ENCODE measurements at places on chromosomes 6 and 20.

- no peak for DNase-seq
Observed at GRCh38 chr6:158531566-158531965, 28.3 kb upstream of the TMEM181 start.

- no peak for DNase-seq
Observed at GRCh38 chr6:104623052-104623690, 236.5 kb downstream of the HACE1 start.

DNA sequence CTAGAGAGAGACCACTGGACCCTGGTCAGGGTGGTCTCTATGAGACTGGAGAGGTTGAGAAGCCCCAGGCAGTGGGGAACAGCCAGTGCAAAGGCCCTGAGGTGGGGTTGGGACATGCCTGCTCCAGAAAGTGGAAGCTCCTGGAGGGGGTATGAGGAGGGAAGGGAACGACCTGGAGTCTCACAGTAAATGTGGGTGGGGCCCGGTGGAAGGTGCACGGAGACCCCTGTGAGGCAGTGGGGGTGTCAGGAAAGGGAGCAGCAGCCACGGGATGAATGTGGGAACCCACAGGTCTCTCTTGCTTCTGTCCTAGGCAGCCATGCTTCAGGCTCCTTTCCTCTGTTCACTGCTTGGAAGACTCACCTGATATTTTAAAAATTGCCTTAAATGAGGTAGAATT lies 1.3 kb upstream of the CST1 start:
- no peak for DNase-seq

DNA sequence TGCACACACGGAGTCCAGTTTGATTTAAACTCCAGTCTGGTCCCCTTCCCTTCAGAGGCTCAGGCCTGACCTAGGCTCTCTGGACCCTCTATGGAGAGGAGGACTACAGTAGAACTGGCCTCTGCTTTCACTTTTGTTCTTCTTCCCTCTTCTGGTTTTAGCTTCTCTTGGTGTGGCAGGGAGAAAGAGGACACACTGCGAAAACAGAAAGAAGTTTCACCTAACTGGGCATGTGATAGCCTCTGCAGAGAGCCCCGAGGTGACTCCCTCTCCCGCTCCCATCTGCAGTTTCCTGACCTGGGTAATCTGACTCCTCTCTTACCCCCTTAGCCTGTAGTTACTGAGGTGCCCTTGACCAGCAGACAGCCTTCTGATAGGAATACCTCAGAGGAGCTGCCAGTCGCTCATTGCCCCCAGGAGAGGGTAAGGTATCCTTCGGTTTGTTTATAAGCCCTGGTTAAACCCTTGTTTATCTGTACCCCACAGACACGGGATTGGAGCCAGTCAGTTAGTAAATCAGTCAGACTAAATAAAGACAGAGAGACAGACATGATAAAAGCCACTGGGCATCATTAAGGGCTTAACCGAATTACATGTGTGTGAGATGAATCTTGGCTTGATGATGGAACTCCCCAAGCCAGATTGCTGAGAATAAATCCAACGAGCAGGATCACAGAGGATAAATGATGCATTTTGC lies 12.0 kb upstream of the DTNBP1 start:
- DNase-seq = no peak

DNA sequence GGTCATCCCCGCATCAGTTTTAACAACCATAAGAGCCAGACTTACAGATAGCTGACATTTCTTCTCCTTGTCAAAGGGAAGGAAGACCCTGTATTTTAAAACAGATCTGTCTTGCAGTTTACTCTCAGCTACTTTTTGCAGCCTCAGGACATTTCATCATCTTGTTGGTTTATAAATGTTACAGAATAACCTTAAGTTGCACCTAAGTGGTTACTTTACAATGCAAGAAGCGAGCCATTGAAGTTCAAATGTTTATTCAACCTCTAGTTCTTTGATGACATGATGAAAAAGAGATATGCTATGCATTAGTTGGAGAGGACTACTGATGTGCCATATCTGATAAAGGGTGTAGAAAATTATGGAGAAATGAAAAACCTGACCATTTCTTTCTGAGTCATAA lies 187.9 kb upstream of the COL21A1 start:
- no peak for DNase-seq

DNA sequence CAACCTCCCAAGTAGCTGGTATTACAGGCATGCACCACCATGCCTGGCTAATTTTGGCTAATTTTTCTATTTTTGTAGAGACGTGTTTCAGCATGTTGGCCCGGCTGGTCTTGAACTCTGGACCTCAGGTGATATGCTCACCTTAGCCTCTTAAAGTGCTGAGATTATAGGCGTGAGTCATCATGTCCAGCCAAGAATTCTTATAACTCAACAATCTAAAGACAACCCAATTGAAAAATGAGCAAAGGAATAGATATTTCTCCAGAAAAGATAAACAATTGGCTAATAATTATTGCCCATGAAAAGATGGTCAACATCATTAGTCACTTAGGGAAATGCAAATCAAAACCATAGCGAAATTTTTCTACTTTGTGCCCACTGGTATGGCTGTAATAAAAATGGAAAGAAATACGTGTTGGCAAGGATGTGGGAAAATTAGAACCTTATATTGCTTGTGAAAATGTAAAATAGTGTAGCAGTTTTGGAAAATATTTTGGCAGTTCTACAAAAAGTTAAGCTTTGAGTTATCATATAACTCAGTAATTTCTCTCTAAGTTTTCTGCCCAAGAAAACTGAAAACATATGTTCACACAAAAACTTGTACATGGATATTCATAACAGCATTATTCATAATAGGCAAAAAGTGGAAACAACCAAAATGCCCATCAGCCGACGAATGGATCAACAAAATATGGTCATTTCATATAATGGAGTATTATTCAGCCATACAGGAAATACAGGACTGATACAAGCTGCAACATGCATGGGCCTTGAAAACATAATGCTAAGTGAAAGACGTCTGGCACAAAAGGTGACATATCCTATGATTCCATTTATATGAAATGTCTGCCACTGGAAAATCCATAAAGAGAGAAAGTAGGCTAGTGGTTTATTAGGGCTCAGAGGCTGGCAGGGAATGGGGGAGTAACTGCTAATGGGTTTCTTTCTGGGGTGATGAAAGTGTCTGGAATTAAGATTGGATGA lies 87.8 kb downstream of the UTRN start:
- DNase-seq = no peak

DNA sequence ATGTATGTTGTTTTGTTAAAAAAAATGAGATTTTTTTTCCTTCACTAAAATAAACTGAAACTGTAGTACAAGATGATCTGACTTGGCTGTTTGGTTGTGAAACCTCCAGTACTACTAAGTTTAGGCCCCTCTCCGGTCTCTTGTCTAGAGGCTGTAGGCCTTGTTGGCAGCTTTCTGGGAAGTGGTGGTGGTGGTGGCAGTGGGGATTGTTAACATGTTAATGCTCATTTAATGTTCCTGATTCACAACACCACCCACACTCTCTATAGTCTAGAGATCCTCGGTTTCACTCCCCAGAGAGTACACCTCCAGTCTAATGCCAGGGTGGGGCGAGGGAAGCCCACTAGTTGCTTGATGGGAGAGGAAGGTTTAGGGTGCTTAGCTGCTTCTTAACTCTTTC lies 24.1 kb downstream of the STK4 start:
- no peak for DNase-seq

GRCh38 chr6:25553502-25553901 lies 98.5 kb upstream of the SCGN start:
- no peak for DNase-seq

- DNase-seq = no peak
Observed at GRCh38 chr6:31574106-31575061, 981 bp upstream of the TNF start.

GRCh38 chr20:57450931-57451330 lies 59.7 kb downstream of the RBM38 start:
- no peak for DNase-seq

DNA sequence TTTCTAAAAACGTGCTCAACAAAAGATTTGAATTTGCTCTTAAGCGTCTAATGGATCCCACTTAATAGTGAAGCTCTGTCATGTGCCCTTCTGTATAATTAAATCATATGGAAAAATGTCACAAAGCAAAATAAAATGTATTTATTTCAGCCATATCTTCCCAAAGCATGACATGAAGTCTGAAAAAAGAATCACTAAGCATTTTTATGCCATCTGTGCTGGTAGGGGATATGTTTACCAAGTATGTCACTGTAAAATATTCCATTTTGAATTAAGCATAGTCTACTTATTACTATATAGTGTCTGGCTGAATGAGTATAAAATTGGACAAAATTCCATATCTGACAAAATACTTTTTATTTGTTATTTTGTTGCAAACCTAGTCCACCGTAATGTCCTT lies 248.0 kb upstream of the QKI start:
- DNase-seq = no peak

- no peak for DNase-seq
Observed at GRCh38 chr6:26053992-26054780, 33.0 kb upstream of the HFE start.

DNA sequence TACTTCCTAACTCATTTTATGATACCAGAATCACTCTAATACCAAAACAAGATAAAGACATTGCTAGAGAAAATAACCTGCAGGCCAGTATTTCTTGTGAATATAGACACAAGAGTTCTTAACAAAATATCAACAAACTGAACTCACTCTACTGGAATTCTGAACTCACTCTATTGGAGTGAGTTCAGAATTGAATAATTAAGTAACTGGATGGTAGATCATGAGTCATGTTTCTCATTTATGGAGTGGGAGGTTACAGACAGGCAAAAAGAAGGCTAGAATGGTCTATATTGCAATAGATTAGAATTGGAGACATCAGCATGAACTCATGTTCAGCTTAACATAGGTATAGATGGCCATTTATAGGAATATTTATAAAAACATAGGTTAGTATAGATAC lies 26.6 kb upstream of the C6orf58 start:
- DNase-seq = no peak

- no peak for DNase-seq
Observed at GRCh38 chr20:10762216-10762615, 88.4 kb upstream of the JAG1 start.

GRCh38 chr20:17655865-17656479 lies 26.1 kb downstream of the RRBP1 start:
- no peak for DNase-seq

DNA sequence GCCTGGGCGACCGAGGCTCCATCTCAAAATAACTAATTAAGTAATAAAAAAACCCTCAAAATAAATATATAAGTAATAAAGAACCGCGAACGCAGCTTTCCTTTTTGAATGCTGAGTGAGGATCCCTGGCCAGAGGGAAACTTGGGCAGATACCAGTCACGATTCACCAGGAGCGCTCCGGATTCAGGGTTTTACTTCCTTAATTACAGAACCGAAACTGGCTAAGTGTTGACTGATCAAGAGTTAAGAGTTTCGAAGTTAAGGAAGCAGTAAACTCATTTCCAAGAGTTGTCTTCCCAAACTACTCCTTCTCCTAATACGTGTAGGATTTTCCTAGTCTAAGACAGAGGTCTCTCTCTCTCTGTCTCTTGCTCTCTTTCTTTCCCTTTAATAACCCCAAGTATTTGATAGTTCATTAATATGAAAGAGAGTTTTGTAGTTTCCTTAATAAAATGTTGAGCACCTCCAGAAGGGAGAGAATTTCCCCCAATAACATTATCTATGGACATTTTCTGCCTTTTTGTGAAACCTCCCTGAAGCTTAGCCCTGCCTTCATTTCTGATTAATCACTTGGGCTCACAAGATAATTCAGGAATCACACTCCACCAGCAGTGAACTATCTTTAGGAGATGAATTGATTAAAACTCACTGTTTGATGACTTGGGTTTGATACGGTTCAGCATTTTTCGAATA lies 61.4 kb upstream of the ZNF217 start:
- no peak for DNase-seq

DNA sequence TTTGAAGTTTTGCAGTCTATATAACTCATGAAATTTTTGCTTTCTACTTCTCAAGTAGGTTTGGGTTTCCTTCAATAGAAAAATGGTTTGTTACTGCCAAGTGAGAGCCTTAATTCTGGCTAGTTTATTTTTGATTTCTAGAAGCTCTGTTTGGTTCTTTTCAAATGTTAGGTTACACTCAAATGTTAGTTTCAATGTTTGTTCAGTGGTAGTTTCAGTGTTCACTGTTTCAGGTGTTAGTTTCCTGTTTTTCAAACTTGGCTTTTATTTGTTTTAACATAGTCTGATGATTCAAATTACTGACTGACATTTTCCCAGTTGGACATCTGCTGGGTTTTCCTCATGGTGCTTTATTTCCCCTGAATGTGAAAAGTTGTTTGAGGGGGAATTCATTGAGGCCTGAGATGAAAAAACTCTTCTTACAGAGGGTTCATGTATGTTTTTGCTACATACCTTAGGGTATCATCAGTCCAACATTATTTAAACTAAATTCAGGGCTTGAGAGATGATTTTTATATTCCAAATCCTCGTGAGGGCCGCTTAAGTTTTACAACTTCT lies 189.0 kb downstream of the JARID2 start:
- no peak for DNase-seq

DNA sequence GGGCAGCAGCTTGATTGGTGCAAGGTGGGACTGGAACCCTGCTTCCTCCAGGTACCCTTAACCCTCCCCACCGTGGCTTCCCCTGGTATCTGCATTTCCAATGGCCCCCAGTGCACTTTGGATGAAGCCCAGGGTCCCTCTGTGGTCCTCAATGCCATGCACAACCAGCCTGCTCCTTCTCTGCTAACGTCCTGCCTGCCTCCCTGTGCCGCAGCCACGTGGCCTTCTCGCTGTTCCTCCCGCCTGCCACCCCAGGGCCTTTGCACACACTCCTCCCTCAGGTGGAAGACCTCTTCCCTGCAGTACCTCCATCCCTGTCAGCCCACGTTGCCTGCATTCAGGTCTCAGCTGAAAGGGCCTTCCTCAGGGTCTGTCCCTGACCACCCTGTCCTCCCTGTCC lies 101.6 kb downstream of the BMP7 start:
- DNase-seq = no peak

- DNase-seq = no peak
Observed at GRCh38 chr6:53673162-53673727, 7.7 kb upstream of the KLHL31 start.

- no peak for DNase-seq
Observed at GRCh38 chr6:135811170-135811569, 40.3 kb upstream of the PDE7B start.

- DNase-seq = no peak
Observed at GRCh38 chr20:53074811-53075314, 102.7 kb downstream of the TSHZ2 start.

DNA sequence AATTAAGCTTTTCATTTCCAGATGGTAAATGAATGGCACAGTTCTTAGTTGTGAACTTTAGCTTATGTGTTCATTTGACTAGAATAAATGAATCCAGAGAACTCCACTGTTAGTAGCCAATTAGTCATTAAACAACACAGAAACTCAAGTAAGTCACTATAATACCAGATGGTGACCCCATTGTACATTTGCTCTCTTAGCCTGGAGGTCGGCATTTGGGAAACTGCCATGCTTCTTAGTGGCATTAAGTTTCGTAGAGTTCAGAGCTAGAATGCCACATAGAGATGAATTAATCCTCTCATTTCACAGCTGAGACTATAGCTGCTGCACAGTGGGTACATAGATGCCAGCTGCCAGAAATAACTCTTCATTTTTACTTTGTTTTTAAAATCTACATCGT lies 10.8 kb upstream of the DTNBP1 start:
- no peak for DNase-seq
